Thoracic aorta (tissue), 2 donors: ENCODE measurements at places on chromosomes 16 and 17.

DNA sequence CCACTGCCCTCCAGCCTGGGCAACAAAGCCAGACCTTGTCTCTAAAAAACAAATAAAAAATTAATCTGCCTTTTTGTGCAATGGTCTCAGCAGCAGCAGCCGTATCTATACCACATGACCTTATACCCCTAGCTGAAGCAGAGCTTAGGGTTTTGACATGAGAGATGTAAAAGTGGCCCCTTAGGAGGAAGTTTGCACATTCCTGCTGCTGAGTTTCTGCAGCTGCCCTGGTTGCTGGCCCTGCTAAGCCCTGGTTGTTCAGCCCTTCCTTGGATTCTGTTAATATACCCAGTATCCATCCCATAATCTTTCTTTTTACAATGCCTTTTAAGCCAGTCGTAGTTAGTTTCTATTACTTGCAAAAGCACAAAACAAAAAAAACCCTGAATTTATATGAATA lies 33.0 kb upstream of the PRKCB start:
- no peaks in the 10 kb centered on the region for H3K36me3 ChIP-seq
- no peak overlapping the region for H3K4me3 ChIP-seq
- H3K27me3 ChIP-seq = no peaks in the 10 kb centered on the region
- H3K4me1 ChIP-seq = no peaks in the 10 kb centered on the region

- H3K4me3 ChIP-seq = no peak overlapping the region
- no peaks in the 10 kb centered on the region for H3K27me3 ChIP-seq
- no peaks in the 10 kb centered on the region for H3K4me1 ChIP-seq
- H3K36me3 ChIP-seq = peaks cover 8% of the 10 kb centered on the region
Measured at GRCh38 chr17:67139289-67139688, 94.9 kb downstream of the CACNG1 start.

DNA sequence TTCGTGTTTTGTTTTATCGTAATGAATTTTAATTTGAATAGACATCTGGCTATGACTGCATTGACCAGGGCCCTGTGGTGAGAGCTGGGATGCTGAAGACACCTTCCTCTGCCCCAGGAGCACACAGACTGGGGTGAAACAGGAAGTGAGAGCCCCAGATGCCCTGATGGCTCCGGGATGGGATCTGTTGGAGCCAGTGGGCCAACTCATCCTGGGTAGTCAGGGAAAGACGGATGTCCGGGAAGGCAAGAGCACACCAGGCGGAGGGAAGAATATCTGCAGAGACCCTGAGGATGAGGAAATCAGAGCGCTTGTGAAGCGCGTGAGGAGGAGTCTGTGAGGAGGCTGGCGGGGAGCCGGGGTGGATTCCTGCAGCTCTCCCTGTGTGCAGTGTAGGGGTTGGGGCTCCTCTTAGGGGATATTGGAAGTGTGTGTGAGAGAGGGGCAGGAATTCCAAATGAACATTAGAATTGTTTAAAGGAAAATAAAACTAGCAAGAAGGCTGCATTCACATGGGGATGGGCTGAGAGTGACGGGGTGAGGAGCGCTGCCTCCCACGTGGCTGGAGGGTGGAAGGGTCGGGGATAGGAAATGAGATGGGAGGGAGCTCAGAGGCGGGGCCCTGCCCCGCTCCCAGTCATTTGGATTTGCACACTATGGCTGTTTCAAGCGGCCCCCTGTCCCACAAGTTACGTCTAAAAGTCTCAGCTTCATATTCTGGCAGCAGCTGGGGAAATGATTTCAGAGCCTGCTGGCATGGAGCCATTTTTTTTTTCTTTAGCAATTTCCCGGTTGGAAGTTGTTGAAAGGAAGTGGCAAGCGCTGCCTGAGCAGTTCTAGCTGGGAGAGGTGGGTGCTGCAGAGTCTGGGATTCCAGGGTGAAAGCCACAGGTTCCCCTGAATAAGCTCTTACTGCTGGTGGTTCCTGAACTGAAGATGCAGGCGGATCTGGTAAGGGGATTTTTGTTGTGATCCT lies 71.2 kb upstream of the LGALS9 start:
- peaks cover 19% of the 10 kb centered on the region for H3K4me1 ChIP-seq
- no peak for DNase-seq
- H3K36me3 ChIP-seq = no peaks in the 10 kb centered on the region
- peak overlapping the region; percentile 14 for H3K27ac ChIP-seq
- H3K4me3 ChIP-seq = peak overlapping the region; percentile 51

DNA sequence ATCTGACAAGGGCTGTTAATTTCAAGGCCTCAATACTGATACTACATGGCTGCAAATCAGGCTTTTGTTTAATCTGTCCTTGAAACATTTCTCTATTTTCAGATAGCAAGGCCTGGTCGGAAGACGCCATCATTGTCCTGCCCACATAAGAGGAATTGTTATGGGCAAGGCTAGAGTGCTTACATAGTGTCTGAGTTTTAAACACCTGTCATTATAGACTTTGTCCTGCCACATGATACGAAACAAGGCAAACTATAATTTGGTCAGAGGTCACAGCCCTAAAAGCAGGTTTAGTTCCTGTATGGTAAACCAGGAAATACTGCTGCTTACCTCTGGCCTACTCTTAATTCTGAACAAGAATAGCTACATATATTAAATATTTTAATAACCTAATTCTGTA lies 104.4 kb downstream of the SSH2 start:
- H3K4me1 ChIP-seq = no peaks in the 10 kb centered on the region
- H3K4me3 ChIP-seq = no peak overlapping the region
- no peak for DNase-seq
- no peak overlapping the region for H3K27ac ChIP-seq

GRCh38 chr16:49377196-49377755 lies 3.7 kb downstream of the C16orf78 start:
- no peaks in the 10 kb centered on the region for H3K36me3 ChIP-seq
- H3K27ac ChIP-seq = no peak overlapping the region
- DNase-seq = no peak

- no peak for DNase-seq
- no peak overlapping the region for H3K4me3 ChIP-seq
- no peaks in the 10 kb centered on the region for H3K4me1 ChIP-seq
- no peaks in the 10 kb centered on the region for H3K36me3 ChIP-seq
- H3K27ac ChIP-seq = no peak overlapping the region
Measured at GRCh38 chr16:13307851-13308250, 406.5 kb downstream of the SHISA9 start.

- no peaks in the 10 kb centered on the region for H3K27me3 ChIP-seq
- no peak overlapping the region for H3K27ac ChIP-seq
Measured at GRCh38 chr17:48814504-48814903, 2.5 kb downstream of the TTLL6 start.

GRCh38 chr16:27310576-27311447 lies 3.0 kb upstream of the IL4R start:
- no peaks in the 10 kb centered on the region for H3K36me3 ChIP-seq
- no peak for DNase-seq
- no peak overlapping the region for H3K4me3 ChIP-seq
- H3K27me3 ChIP-seq = no peaks in the 10 kb centered on the region
- H3K27ac ChIP-seq = no peak overlapping the region

GRCh38 chr16:8173111-8173644 lies 417.1 kb downstream of the TMEM114 start:
- H3K4me3 ChIP-seq = no peak overlapping the region
- no peak for DNase-seq
- no peaks in the 10 kb centered on the region for H3K4me1 ChIP-seq
- H3K27ac ChIP-seq = no peak overlapping the region
- no peaks in the 10 kb centered on the region for H3K36me3 ChIP-seq

DNA sequence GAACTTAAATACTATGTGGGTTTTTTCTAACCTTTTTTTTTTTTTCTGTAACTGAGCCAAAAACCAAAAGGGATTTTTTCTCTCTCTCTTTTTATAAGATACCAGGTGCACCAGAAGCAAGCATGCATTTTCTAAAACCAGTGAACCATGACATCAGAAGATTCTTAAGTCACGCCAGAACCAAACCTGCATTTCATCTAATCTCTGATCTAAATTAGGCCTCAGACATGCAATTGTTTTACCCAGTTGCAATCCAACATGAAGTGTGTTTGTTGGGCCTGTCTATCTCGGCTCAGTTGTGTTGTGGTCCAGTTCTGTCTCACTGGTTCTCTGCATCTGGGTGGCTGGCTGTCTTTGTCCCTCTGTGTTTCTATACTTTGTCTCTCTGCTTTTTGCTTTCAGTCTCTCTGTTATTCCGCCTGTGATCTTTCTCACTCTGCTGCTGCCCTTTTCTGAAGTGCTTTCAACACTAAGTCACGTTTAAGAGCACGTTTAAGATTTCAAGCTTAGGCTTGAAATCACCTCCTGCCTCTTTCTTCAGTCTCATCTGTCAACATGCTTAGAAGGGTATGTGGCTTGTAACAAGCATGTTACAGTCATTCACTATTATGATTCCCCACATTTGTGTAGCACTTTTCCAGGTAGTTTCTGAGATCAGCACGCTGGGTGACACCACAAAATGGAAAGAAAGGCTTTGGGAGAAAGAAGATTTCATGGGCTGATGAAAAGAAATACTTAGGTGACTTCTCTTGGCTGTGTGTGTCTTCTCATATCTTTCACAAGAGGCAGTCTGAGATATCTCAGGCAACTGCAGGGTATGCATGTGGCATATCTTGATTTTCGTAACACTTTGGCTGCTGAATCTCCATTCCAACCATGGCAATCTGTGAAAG lies 488.9 kb downstream of the SHISA9 start:
- no peak for DNase-seq
- H3K27me3 ChIP-seq = no peaks in the 10 kb centered on the region
- H3K4me1 ChIP-seq = no peaks in the 10 kb centered on the region
- H3K4me3 ChIP-seq = no peak overlapping the region
- H3K36me3 ChIP-seq = no peaks in the 10 kb centered on the region

DNA sequence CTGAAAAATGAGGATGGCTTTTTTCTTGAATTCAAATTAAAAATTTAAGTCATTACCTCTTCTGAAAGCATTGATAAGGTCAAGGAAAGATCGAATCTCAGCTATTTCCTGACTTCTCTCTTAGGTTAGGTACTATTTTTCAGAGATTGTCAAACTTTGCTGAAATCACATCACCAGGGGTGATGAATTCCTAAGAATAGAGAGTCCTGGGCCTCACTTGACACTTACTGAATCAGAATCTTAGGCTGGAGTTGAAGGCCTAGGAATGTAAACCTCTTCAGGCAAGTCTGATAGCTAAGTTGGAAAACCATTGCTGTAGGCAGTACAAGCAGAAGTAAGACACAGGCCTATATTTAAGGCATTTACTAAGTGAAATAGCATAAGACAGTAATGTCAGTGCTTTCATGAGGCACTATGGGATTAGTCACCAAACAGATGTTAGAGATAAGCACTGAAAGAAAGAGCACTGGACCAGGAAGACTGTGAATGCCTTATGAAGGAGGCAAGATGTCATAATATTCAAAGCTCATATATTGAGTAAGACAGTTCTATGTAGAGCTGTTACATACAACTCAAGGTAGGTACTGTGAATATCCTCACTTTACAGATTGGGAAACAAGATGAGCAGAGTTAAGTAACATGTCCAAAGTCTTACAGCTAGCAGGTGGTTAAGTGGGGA lies 21.5 kb downstream of the DCAF7 start:
- H3K27ac ChIP-seq = no peak overlapping the region
- no peak overlapping the region for H3K4me3 ChIP-seq
- H3K36me3 ChIP-seq = no peaks in the 10 kb centered on the region
- no peak for DNase-seq
- H3K4me1 ChIP-seq = no peaks in the 10 kb centered on the region

DNA sequence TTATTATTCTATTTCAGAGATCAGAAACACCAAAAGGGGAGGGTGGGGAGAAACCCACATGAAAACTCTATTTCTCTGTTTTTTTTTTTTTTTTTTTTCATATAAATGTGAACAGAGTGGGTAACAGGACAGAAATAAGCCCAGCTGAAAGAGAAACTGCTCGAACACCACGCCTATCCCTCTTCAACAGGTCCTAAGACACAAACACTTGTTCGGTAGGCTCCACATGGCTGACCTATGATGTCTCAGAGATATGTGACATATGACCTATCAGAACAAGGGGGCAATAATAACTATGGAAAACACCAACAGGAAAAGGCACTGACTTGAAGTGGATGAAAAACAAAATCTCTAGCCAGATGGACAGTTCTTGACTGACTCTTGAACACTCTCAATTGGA lies 44.8 kb downstream of the PARN start:
- H3K27me3 ChIP-seq = no peaks in the 10 kb centered on the region
- no peak for DNase-seq
- no peak overlapping the region for H3K27ac ChIP-seq
- H3K4me1 ChIP-seq = no peaks in the 10 kb centered on the region
- peaks cover 51% of the 10 kb centered on the region for H3K36me3 ChIP-seq

- H3K4me3 ChIP-seq = no peak overlapping the region
- no peaks in the 10 kb centered on the region for H3K36me3 ChIP-seq
- no peak for DNase-seq
- H3K27me3 ChIP-seq = no peaks in the 10 kb centered on the region
Measured at GRCh38 chr17:51711581-51711980, 446.9 kb downstream of the CA10 start.

DNA sequence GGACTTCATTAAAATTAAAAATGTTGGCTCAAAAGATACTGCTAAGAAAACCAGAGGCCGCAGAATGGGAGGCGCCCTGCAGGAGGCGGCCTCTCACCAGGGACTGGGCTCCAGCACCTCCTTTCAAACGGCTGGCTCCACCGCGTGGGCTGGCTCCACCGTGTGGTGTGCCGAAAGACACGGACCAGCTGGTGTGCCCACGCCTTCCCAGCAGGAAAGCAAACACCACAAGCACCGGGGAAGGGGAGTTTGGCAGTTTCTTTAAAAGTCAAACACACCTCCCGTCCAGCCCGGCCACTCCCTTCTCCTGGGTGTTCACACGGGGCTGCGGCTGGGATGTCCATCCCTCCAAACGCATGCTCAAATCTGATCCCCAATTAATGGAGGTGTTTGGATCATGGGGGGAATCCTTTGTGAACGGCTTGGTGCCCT lies 13.9 kb downstream of the HAGH start:
- peaks cover 44% of the 10 kb centered on the region for H3K36me3 ChIP-seq
- no peak overlapping the region for H3K4me3 ChIP-seq

- no peaks in the 10 kb centered on the region for H3K27me3 ChIP-seq
- H3K4me1 ChIP-seq = peaks cover 26% of the 10 kb centered on the region
- no peaks in the 10 kb centered on the region for H3K36me3 ChIP-seq
- DNase-seq = no peak
- H3K27ac ChIP-seq = no peak overlapping the region
Measured at GRCh38 chr17:263271-263670, 81.8 kb upstream of the DOC2B start.
